ENCODE measurements at places on chromosomes 4 and X.

DNA sequence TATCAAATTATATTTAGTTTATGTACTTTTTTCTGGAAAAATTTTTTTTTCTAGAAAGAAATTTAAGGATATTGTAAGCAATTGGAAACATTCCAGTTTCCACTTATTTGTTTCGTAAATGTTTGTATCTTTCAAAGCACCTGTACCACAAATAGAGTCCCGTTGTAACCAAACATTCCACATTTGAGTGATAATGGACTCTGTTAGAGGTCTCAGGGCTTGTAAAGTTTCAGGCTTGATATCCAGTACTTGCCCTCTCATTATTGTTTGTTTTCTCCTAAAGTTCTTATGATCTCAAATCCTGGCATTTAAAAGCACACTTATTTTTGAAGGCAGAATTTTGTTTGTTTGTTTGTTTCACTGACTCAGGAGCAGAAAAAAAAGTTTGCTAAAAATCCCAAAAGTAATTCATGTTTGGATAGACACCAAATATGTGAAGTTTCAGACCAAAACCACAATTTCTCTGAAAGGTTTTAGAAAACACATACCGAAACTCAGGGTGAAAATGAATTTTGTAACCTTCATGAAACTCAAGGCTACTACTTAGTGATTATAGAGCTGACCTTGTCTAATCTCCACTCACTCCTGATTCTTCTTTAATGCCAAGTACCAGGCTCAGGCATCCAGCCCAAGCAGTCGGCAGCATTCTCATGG lies 5.7 kb upstream of the TMEM192 start:
- DNase-seq: no peak

DNA sequence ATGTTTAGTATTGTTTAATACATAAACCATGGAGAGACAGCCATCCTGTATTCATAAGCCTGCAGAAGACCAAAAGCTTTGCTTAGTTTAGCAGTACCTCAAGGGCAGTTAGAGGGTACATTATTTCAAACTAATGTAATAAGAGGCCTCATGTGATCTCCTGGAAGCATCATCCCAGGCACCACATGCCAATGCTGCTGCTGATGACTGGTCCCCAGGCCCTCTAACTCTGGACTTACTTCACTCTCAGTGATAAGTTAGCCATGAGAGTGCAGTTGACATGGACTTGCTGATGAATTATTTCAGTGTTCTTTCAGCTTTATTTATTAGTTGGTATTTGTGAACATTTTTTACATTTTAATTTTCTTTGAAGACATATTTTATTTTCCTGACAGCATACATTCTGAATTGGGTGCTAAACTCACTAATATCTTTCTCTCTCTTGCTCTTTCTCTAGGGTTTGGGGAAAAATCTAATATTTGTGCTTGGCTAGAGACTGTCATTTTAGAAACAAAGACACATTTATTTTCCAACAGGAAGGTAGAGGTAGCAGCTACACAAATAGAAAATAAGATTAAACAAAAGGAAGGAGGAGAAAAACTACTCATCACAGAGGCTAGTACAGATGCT lies 207.8 kb downstream of the NPFFR2 start:
- no peak for DNase-seq

DNA sequence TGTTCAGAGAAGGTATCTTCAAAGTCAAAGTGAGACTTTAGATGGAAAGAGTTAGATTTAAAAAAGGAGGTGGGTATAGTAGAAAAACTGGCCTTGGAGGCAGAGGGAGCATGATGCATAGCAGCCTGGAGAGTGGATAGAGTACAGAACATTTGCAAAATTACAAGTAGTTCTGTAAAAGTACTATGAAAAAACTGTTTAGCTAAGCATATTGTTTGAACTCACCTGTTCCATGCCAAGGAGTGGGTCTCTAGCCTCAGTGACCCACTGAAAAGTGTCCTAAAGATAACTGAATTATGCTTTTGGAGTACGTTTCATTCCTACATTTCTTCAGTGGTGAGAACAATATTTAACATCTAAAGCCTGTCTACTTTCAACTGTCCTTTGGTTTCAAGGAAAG lies 218.9 kb downstream of the NAP1L3 start:
- DNase-seq: no peak

DNA sequence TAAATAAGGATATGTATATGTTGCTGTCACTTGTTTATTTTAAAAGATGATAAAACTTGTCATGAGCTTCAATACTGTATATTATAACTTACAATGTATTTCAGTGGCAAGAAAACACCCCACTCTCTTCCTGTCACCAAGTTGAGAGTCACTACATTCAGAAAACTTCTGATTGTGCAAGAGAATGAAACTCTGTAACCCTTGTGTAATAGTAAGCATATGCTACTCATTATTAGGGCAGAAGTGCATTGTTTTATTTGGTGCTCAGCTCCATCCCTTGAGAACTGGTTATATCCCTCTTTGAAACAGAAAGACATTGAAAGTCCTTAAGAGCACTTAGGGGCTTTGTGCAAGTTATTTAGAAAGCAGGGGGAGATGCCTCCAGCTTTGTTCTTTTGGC lies 594.5 kb downstream of the ARAP2 start:
- no peak for DNase-seq

- DNase-seq: no peak
These were observed 1072.3 kb upstream of the DIAPH2 start for GRCh38 chrX:95612350-95612749.

- no peak for DNase-seq
These were observed 1.3 kb downstream of the NEXMIF start for GRCh38 chrX:74923942-74924448.

- DNase-seq: no peak
These were observed 39.3 kb upstream of the SLC25A43 start for GRCh38 chrX:119359618-119360382.

GRCh38 chr4:30122711-30123110 lies 597.5 kb upstream of the PCDH7 start:
- DNase-seq: no peak

DNA sequence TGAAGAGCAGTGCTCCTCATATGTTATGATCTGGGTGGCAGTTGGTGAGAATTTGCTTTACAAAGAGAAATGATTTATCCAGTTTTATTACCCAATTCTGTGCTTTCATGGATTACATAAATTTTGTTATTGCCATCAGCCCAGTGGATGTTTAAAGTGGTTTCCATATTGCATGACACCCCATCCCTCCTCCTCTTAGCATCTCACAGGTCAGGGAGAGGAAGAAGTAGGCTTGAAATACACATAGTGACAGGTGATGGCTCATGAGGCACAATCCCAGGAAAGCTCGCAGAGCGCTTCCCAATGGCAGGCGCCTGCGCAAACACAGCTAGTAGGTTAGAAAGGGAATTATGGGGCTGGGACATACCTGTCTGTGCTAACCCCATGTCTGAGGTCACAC lies 47.7 kb upstream of the GATB start:
- DNase-seq: no peak

- DNase-seq: no peak
These were observed 40.7 kb downstream of the KLHL2 start for GRCh38 chr4:165248102-165248501.

- no peak for DNase-seq
These were observed 390.1 kb downstream of the PDGFC start for GRCh38 chr4:156581282-156582063.

DNA sequence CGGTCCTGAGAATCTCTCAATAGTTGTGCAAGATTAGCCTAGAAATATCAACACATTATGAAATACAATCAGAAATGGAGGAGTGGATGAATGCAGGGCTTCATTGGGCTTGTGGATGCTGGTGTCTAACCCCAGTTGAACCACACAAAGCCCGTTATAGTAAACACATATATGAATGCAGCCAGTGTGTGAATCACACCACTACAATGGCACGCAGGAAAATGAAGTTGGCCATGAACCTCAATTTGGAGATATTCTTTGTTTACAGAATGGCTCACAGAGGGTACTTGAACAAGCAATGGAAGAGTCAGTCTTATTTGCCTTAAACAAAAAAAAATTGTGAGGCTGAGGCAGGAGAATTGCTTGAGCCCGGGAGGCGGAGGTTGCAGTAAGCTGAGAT lies 57.8 kb downstream of the SOD3 start:
- DNase-seq: peak; percentile 70

DNA sequence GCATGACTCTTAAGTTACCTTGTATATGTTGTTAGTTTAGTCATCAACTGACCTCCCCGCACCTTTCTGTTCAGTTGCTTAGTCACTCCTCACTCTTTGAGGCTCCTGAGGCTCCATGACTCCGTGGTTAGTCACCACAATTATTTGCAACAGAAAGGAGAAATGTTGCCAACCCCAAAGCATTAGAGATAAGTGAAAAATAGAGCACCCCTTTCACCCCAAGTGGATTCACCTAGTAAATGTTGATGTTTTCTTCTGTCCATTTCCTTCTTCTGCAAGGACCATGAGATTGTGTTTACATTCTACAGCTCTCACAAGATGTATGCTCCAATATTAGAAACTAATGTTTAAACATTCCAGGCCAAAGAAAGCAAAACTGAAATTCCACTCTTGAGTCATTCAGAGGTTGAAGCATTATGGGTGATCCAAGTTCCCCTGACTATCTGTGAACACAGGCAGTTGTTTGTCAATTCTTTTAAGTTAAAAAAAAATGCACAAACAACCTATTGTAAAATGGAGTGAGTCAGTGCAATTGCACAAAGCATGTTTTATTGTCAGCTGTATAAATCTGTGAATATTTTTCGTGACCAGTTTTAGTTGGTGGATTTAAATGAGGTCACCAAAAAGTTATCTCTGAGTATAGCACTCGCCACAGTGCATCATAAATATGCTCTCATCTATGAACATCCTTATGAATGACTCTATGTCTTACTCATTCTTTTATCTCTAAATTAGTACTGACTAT lies 552.4 kb upstream of the MAGEB2 start:
- peak; percentile 94 for DNase-seq

DNA sequence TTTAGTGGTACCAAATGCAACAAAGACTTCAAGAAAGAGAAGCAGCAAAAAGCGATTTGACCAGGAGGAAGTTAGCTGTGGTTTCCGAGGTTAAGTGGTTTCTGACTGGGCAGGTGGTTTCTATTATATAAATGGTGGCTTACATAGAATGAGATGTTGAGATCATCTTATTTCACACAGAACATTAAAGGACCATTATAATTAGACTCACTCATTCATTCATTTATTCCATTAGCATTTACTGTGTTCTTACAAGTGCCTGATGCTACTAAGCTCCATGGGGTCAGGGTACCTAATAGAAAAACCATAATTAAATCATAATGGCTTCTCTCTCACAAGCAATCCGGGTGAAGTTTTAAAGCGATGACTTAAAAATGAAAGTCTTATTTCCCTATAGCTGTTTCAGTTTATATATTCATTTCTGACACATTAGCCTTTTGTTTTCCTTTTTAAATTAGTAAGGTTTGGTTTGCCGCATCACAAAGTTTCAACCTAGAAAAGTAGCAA lies 10.6 kb downstream of the TSPAN6 start:
- no peak for DNase-seq

DNA sequence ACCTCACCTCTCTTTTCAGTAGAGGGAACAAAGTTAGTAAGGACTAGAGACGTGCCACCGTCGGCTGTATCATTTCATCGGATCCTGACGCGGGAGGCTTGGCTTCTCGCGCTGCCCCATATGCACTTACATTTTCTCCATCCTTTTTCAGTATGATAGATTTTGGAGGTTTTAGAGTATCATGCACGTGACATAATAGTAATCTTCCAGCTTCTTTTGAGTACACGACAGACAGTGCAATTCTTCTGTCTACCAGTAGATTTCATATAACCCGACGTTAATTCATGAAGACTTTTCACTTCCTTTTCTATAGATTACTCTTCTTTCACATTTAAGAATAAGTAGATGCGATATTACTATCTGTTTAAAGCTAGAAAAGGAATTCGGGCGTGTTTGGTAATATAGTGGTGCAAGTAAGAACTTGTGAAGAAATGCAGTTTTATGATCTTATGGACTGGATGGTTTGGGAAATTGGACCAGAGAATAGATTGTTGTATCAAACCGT lies 1.0 kb downstream of the CDS1 start:
- no peak for DNase-seq

GRCh38 chr4:3313556-3314228 lies 20.9 kb downstream of the RGS12 start:
- DNase-seq: no peak

GRCh38 chr4:83150653-83151330 lies 36.3 kb upstream of the PLAC8 start:
- DNase-seq: no peak

DNA sequence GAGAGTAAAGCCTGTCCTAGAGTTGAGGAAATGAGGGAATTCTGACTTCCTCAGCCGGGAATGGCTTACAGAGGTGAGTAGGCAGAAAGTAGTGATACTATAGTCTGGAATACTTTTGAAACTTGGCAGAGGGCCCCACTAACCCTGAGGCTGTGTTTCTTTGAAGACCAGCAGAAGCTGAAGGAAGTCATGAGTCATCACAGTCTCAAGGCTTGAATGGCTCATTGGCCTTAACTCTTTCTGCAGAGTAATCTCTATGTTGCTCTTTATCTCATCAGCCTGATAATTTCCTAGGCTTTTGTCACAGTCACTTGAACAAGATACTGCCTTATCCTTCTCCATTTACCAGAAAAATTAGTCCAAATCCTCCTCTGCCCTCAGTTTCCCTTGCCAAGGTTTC lies 80.8 kb downstream of the ANKRD50 start:
- DNase-seq: peak; percentile 69

GRCh38 chr4:188403272-188403671 lies 264.0 kb downstream of the TRIML1 start:
- no peak for DNase-seq

Data from SJSA1 (cell line).